ENCODE measurements at places on chromosomes 1 and 21. TPM values are rescaled to one million over a fixed set of nuclear protein-coding genes. Genes with fewer than 3 reads are reported as not detected.

DNA sequence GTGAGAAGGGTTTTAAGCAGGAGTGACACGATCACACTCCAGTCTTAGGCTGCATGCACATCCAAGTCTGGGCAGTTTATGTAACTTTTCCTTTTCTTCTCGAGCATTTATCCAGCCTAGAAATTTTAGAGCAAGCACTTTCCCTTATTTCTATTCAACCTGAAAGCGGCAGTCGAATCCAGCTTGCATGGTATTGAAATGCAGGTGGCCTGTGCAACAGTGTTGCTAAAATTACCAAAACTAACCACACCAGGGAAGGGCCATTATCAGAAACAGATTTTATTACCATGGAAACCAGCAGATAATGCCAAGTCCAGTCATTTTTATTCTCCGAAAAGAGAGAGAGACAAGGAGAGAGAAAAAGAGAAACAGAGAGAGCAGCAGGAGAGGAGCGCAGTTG is 179.9 kb upstream of the ZC3H12A start:
- no peak overlapping the region for H3K4me3 ChIP-seq
- H3K4me1 ChIP-seq, result no peaks in the 10 kb centered on the region
- DNase-seq, result no peak
- H3K36me3 ChIP-seq, result no peaks in the 10 kb centered on the region
- no peak overlapping the region for H3K27ac ChIP-seq

- no peak for DNase-seq
- H3K27ac ChIP-seq, result no peak overlapping the region
- H3K36me3 ChIP-seq, result peaks cover 10% of the 10 kb centered on the region
- no peaks in the 10 kb centered on the region for H3K4me1 ChIP-seq
- H3K27me3 ChIP-seq, result no peaks in the 10 kb centered on the region
These were observed 41.7 kb downstream of the ERI3 start for GRCh38 chr1:44313265-44313918.

GRCh38 chr21:40638466-40639251 is 208.3 kb downstream of the DSCAM start:
- H3K36me3 ChIP-seq, result no peaks in the 10 kb centered on the region
- no peaks in the 10 kb centered on the region for H3K4me1 ChIP-seq
- no peak for DNase-seq
- peaks cover 7% of the 10 kb centered on the region for H3K27me3 ChIP-seq
- no peak overlapping the region for H3K27ac ChIP-seq

DNA sequence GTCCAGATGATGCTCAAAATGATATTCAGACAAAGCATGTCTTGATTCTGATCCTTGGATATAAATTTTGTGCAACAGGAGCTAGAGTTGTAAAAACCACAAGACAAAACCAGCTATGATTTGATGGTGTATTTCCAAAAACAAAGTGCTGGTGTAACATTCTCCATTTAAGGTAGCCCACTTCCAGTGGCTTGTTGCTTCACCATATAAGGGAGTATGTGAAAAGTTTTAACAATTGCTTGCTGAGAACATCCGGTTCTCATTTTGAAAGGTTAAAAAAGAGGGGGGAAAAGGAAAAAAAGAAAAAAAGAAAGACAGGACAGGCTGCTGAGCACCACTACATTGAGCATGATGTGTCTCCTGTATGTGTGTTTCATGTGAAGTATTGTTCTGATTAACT is 123.6 kb downstream of the MACF1 start:
- no peak for DNase-seq
- H3K4me3 ChIP-seq, result no peak overlapping the region
- H3K27ac ChIP-seq, result no peak overlapping the region
- H3K27me3 ChIP-seq, result no peaks in the 10 kb centered on the region
- peaks cover 35% of the 10 kb centered on the region for H3K36me3 ChIP-seq

DNA sequence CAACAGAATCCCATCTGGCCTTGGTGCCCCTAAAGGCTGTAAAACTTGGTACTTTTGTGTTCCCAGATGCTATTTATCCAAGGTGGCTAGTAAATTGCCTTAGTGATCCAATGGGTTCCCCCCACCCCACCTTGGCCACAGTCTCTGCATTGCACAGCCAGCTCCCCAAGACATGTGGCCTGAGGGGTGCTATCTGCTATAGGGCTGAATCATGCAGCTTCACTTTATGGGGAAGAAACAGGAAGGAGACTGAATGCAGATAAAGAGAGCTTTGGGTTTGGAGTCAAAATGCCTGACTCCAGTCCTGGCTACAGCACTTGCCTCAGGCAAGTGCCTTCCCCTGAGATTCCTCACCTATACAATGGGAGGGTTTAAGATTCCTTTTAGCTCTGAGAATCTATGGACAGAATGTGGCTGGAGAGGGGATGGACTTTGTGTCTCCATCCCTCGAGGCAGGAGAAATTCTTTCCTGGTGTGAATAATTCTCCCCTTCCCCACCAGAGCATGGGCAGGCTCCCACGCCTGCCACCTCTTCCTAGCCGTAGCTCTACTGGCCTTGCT is 6.5 kb downstream of the RHEX start:
- no peaks in the 10 kb centered on the region for H3K36me3 ChIP-seq
- H3K4me1 ChIP-seq, result peaks cover 19% of the 10 kb centered on the region
- DNase-seq, result no peak

GRCh38 chr1:156896490-156897033 is 3.0 kb downstream of the PEAR1 start:
- H3K27ac ChIP-seq, result no peak overlapping the region
- no peaks in the 10 kb centered on the region for H3K36me3 ChIP-seq
- no peak for DNase-seq
- H3K4me3 ChIP-seq, result no peak overlapping the region
- no peaks in the 10 kb centered on the region for H3K4me1 ChIP-seq
- no peaks in the 10 kb centered on the region for H3K27me3 ChIP-seq

GRCh38 chr1:3827813-3828307 is 29.2 kb downstream of the CEP104 start:
- DNase-seq, result no peak
- H3K27ac ChIP-seq, result no peak overlapping the region
- no peak overlapping the region for H3K4me3 ChIP-seq

GRCh38 chr21:41304068-41304720 is 12.4 kb upstream of the FAM3B start:
- H3K4me3 ChIP-seq, result no peak overlapping the region
- no peaks in the 10 kb centered on the region for H3K36me3 ChIP-seq
- DNase-seq, result no peak
- no peaks in the 10 kb centered on the region for H3K27me3 ChIP-seq
- H3K4me1 ChIP-seq, result no peaks in the 10 kb centered on the region

DNA sequence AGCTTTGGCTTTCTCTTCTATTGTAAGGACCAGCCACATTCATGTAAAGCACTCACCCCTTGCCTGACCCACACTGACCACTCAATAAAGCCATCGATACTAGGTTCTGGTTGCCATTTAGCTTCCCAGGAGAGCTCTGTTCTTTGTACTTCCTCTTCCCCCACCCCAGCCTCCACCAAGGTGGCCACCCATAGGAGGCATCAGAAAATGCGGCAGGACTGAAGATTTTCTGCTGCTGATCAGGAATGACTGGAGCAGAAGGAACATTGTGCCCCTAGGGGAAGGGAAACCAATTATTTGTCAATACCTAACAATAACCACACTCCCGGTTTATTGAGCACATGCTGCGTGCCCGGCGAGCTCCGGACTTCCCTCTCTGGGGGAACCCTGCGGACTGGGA is 5.2 kb upstream of the SMIM12 start:
- no peak overlapping the region for H3K4me3 ChIP-seq
- no peak overlapping the region for H3K27ac ChIP-seq
- DNase-seq, result no peak
- H3K27me3 ChIP-seq, result no peaks in the 10 kb centered on the region
- H3K36me3 ChIP-seq, result no peaks in the 10 kb centered on the region

DNA sequence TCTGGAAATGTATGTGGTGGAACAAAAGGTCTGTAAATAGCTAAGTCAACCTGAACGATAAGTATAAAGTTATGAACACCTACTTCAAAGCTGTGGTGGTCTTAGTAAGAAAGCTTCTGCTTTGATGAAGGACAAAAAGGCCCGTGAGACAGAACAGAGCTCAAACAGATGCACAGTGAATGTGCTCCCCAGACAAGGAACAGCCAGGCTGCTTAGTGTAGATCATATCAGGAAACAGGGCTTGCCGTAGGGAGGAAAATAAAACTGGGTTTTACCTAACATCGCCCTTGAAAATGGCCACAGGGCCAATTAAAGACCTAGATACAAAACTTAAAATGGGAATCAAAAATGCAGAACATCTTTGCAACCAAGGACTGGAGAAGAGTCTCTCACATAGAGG is 40.2 kb downstream of the PRSS38 start:
- no peaks in the 10 kb centered on the region for H3K27me3 ChIP-seq

DNA sequence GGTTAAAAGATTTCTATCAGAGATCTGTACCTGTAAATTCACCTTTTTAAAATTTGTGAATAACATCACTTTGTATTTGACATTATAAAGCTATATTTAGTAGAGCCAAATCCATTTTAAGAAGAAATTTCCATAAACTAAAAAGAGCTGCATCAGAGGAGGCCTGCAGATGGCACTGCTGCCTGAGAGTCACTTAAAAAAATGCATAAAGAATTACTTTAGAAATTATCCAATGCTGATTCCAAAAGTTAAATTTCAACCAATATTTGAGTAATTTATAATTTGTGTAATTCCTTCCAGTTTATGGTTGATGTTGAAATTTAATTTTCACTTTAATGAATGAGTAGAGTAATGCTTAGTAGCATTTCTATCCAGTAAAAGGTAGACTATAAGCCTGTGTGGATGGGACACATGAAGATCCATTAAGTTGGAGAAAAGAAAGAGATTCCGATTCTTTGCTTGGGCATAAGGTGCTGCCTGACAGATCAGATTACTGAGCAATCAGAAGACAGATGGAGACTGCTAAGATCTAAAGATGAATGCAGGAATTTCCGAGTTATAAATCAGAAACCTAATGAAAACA is 20.7 kb upstream of the RPE65 start:
- H3K4me1 ChIP-seq, result no peaks in the 10 kb centered on the region
- no peak for DNase-seq
- H3K27ac ChIP-seq, result no peak overlapping the region
- H3K4me3 ChIP-seq, result no peak overlapping the region

DNA sequence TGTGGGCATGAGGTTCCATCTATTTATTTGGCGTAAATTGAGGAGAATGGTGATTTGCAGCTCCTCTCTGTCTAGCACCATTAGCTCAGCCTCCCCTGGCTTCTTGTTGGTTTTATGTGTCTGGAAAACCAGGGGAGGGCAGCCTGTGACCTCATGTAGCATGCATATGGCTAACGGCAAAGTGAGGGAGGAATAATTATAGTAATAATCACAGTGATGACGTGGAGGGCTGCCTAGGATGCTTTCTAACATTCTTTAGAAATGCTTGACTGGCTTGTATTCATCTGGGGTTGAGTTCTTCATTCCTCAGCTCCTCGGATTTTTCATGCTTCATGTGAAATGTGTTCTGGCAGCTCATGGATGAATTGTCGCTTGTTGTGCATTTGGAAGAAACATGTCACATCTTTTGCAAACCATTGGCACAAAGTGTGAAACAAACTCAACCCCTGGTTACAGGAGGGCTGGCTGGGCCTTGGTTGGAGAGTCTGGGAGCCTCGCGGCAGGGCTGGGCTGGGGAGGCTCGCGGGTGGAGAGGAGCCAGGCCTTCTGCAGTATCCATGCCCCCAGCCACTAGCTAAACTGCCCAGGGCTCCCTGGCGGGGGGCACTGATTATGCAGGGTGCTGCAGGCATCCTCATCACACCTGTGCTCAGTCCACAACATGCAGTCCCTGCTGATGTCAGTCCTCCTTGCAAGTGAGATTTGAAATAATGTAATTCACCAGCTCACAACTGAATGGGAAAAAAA is 149.6 kb downstream of the DISC1 start:
- no peak overlapping the region for H3K27ac ChIP-seq
- no peak overlapping the region for H3K4me3 ChIP-seq
- no peaks in the 10 kb centered on the region for H3K27me3 ChIP-seq
- DNase-seq, result no peak

DNA sequence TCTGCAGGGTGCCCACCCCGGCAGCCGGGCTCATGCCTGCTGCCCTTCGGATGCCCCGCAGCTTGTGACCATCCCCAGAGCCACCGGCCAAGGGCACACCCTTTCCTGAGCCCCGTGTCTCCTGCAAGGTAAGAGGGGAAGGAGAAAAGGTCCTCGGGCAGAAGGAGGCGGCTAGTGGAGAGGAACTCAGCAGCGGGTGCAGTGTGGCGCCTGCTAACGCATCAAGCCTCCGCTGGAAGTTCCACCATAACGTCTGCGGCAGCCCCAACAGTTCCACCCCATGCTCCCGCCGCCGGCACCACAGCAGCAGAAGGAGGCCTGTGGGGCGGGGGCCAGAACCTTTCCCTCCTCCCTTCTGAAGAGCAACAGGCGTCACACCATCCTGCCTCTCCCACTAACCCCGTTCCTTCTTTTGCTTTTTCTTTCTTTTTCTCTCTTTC is 990 bp downstream of the VWA5B1 start:
- no peaks in the 10 kb centered on the region for H3K27me3 ChIP-seq
- H3K4me1 ChIP-seq, result no peaks in the 10 kb centered on the region
- no peaks in the 10 kb centered on the region for H3K36me3 ChIP-seq
- DNase-seq, result no peak
- no peak overlapping the region for H3K27ac ChIP-seq

DNA sequence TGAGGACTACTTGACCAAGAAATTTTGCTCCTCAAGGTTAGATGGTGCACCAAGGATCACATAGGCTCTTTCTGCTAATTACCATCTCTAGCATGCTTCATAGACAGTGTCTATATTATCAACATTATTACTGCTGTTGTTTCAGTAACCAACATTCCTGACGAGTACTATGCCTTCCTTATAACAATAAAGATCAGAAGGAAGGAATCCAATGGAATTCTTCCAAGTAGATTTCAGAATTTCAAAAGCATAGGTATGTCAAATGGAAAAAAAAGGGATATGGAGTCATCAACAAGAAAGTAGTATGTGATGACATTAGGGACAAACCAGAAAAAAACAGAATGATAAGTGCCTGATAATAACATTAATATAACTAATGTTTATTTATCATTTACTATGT is 39.6 kb upstream of the LPGAT1 start:
- H3K4me3 ChIP-seq, result no peak overlapping the region
- no peak for DNase-seq
- H3K36me3 ChIP-seq, result no peaks in the 10 kb centered on the region
- H3K4me1 ChIP-seq, result no peaks in the 10 kb centered on the region
- no peak overlapping the region for H3K27ac ChIP-seq

DNA sequence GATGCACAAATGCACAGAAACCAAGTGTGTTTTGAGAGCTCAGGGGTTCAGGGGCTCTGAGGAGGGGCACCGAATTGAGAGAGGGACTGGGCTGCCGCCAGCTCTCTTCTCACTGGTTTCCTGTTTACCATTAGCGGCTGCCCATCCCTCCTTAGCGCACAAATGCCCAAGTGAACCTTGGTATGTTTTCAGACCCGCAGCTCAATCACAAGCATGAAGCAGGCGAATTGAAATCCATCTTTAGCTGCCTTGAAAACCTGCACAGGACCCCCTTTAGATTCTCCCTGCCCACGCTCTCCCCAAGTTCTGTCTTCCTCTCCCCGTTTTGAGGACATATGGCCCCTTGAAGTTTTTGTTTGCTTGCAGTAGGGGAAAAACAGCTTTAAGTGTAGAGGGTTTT is 61.1 kb upstream of the ACOT11 start:
- peak overlapping the region; percentile 60 for H3K27ac ChIP-seq
- no peaks in the 10 kb centered on the region for H3K36me3 ChIP-seq
- DNase-seq, result no peak
- peaks cover 3% of the 10 kb centered on the region for H3K4me1 ChIP-seq
- H3K4me3 ChIP-seq, result peak overlapping the region; percentile 57
- no peaks in the 10 kb centered on the region for H3K27me3 ChIP-seq

The SPATA45 gene
- total RNA-seq, result not detected

The KLF17 gene
- total RNA-seq, result not detected

The KLHDC8A gene
- total RNA-seq, result 0.22 TPM

The BRWD1 gene
- total RNA-seq, result 26.7 TPM

The CYP4B1 gene
- not detected for total RNA-seq

The RIPPLY3 gene
- not detected for total RNA-seq

The GBP5 gene
- 3.4 TPM for total RNA-seq

The MAP3K21 gene
- 3.7 TPM for total RNA-seq

The PTPN7 gene
- 1.5 TPM for total RNA-seq

The SIM2 gene
- not detected for total RNA-seq

The HENMT1 gene
- 0.81 TPM for total RNA-seq

The MX2 gene
- 1.9 TPM for total RNA-seq

The CRYAA gene
- 17.2 TPM for total RNA-seq

Data from right lobe of liver (tissue), 6 donors.